Endothelial cell (in vitro differentiated cells): ENCODE measurements at places on chromosomes 13 and 19. TPM values are rescaled to one million over a fixed set of nuclear protein-coding genes. Genes with fewer than 3 reads are reported as not detected.

- DNase-seq: no peak
Measured at GRCh38 chr13:77184455-77184854, 142.4 kb downstream of the MYCBP2 start.

- no peak for DNase-seq
Measured at GRCh38 chr19:7326105-7326877, 22.4 kb upstream of the ARHGEF18 start.

GRCh38 chr13:97125810-97126738 lies 96.1 kb upstream of the MBNL2 start:
- no peak for DNase-seq

DNA sequence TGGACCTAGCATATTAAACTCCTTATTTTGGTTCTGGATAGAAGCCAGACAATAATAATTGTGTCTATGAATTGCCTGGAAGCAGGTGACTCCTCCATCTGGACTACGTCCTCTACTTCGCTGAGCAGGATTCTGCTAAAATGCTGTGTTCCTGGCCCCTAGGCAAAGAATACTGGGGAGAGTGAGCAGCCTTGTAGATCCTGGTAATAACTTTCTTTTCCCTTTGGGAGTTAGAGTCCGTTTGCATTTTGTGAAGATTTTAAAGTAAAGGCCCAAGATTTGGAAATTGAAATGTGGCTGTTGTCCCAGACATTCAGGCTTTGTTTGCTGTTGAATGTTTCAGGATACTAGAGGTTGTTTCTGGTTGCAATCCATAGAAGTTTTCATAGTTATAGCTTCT lies 511.9 kb upstream of the KLF12 start:
- no peak for DNase-seq

DNA sequence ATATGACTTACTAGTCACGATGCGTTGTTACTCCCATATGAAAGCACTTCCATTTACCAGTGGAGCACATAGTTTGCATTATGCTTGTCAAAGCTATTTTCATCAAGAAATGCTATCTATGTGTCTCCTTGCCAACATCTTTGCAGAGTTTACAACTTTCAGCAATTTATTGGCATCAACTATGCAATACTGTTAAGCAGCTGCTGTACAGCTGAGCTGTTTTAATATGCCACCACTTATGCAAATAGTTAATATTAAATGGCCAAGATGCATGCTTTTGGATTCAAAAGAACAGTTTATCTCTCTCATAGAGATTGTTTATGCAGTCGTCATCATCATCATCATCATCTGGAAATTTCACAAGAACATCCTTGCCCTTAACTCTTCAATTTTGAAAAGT lies 67.9 kb upstream of the KLF5 start:
- DNase-seq: no peak

DNA sequence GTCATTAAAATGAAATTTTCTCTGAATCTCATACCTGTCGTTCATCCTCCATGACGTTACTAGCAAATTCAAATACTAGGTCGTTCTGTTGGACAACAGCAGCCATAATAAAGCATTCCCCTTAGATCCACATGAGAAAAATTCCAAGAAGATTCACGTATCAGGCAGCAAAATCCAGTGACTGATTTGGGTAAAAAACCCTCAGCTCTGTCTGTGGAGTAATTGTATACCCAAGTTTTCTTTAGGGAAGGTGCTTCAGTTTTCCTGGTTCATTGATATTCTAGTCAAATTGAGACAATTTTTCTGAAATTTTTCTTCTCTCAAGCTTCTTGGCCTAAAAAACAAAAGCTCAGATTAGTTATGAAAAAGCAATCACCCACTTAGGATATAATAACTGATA lies 37.2 kb downstream of the ELF1 start:
- no peak for DNase-seq

- no peak for DNase-seq
Measured at GRCh38 chr19:2549701-2550191, 73.8 kb downstream of the GADD45B start.

DNA sequence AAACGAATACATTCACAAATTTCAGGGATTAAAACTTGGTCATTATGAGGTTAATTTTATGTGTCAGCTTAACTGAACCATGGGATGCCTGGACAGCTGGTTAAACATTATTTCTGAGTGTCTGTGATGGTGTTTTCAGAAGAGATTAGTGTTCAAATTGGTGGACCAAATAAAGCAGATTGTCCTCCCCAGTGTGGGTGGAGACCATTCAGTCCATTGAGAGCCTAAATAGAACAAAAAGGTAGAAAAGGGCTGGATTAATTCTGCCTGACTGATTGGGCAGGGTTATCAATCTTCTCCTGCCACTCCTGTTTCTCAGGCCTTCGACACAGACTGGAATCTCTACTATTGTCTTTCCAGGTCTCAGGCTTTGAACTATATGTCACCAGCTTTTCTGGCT lies 203.8 kb upstream of the SLITRK6 start:
- DNase-seq: no peak

GRCh38 chr19:8127311-8127710 lies 22.1 kb downstream of the FBN3 start:
- no peak for DNase-seq

GRCh38 chr19:51971624-51972023 lies 15.0 kb downstream of the ZNF350 start:
- no peak for DNase-seq

- no peak for DNase-seq
Measured at GRCh38 chr13:31320946-31321345, 121.2 kb downstream of the B3GLCT start.

- DNase-seq: no peak
Measured at GRCh38 chr19:55633861-55634260, 6.9 kb upstream of the ZNF580 start.

- no peak for DNase-seq
Measured at GRCh38 chr19:45994456-45994997, 740 bp upstream of the CCDC61 start.

GRCh38 chr13:99827011-99827772 lies 144.4 kb downstream of the ZIC5 start:
- no peak for DNase-seq

- no peak for DNase-seq
Measured at GRCh38 chr13:44132710-44133109, 240.9 kb upstream of the SERP2 start.

GRCh38 chr19:41328157-41328841 lies 18.3 kb downstream of the CCDC97 start:
- no peak for DNase-seq

- no peak for DNase-seq
Measured at GRCh38 chr19:47518139-47518538, 3.3 kb upstream of the NAPA start.

GRCh38 chr19:7007859-7008258 lies 13.4 kb downstream of the MBD3L2B start:
- no peak for DNase-seq

GRCh38 chr19:5676772-5677105 lies 3.6 kb downstream of the MICOS13 start:
- DNase-seq: no peak

DNA sequence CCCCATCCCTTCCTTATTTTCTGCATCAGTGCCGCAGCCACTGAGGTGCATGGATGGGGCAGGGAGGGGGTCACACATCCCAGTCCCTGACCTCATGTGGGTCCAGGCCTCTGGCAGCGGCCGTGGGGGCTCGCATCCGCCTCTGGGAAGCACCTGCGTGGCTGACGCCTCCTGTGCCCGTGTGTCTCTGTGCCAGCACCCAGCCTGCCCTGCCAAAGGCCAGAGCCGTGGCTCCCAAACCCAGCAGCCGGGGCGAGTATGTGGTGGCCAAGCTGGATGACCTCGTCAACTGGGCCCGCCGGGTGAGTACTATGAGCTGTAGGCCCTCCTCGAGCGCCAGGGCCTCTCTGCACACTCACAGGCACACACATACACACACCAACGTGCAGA lies 4.9 kb downstream of the NDUFS7 start:
- no peak for DNase-seq

GRCh38 chr19:39296055-39296645 lies at the start of gene IFNL1:
Gene IFNL1 (plus strand): TSS chr19:39296407. CDS start chr19:39296422, 15 bp downstream.
- DNase-seq: no peak

DNA sequence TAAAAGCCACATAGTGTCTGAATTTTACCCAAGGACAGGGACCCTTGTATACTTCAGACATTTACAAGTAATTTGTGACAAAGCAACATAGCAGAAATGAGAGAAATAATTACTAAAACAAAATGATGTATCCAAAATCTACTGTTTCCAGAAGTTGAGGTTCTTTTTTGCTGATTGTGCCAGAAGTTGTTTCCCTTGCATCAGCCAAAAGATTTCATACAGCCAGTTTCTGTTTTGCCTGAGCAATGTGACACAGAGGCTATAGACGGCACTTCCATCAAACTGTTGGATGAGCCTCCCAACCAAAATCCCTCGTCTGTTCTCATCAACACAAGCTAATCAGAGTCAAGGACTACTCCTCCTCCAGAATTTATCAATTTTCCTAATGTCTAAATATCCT lies 913.2 kb upstream of the GPC6 start:
- DNase-seq: no peak

DNA sequence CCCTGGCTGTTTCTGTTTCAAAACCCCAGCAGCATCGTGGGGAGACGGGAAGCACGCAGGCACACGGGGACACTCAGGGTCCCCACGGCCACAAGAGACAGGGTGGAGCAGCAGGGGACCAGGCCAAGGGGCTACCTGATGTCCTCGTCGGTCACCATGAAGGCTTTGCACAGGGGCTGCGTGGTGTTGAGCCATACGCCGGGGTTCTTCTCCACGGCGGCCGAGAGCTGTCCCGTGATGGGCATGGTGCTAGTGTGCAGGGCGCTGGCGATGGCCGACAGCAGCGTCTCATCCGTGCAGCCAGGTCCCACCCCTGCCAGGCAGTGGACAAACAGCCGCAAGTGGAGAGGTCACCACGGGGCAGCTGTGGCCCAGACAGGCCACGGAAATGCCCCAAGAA lies 11.7 kb downstream of the MBD3 start:
- no peak for DNase-seq

UNC13A gene
- 1.2 TPM for total RNA-seq

SPRED3 gene
- 3.2 TPM for total RNA-seq

IGSF23 gene
- total RNA-seq: not detected

IGLON5 gene
- total RNA-seq: 114 TPM

TEKTIP1 gene
- 1.4 TPM for total RNA-seq

KLK15 gene
- not detected for total RNA-seq

C19orf81 gene
- not detected for total RNA-seq

MTMR6 gene
- 21.2 TPM for total RNA-seq

LAMP1 gene
- total RNA-seq: 210 TPM

CPB2 gene
- not detected for total RNA-seq

CNFN gene
- total RNA-seq: 4.1 TPM

TEAD2 gene
- 167 TPM for total RNA-seq

ZNF534 gene
- not detected for total RNA-seq
